ENCODE measurements at places on chromosomes 7 and 10. TPM values are rescaled to one million over a fixed set of nuclear protein-coding genes. Genes with fewer than 3 reads are reported as not detected.

The FGFR2 gene
- 11.3 TPM for total RNA-seq

The FRMD4A gene
- 70.0 TPM for total RNA-seq

The TYSND1 gene
- total RNA-seq, result 21.9 TPM

The NANOS1 gene
- 9.3 TPM for total RNA-seq

The DOCK4 gene
- 44.3 TPM for total RNA-seq
